ENCODE measurements at places on chromosomes 3 and 15. TPM values are rescaled to one million over a fixed set of nuclear protein-coding genes. Genes with fewer than 3 reads are reported as not detected.

DNA sequence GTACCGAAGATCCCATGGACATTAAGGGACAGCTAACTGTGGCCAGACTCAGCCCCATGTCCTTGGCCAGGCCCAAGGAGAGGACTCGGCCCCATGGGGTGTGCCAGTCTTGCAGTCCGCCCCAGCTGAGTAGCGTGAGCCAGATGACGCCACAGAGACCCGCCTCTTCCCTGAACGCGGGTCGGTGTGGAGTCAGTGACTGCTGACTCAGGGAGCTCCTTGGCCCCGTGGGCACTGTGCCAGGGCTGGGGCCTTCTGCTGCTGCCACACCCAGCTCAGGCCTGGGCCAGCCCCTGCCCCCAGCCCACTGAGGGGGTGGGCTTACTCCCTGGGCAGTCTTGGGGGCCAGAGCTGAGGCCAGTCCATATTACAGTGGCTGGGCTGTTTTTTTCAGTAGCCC is 52.8 kb downstream of the PLXNA1 start:
- peak; percentile 65 for DNase-seq

DNA sequence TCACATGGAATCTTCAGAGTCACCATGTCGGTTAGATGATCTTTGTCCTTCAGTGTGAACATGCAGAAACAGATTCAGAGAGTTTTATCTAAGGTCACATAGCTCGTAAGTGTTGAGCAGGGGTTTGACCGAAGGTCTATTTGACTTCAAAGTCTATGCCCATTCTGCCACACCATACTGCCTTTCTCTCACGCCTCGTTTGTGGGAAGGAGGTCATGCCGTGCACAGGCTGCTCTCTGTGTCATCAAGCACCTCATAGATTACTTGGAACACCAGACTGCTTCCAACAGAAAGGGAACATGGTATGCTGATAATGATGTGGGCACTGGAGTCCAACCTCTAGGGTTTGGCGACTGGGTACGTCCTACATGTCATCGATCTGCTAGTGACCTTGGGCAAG is 128.8 kb downstream of the SV2B start:
- no peak for DNase-seq

The ZIC1 gene
- total RNA-seq = 24.3 TPM

The FAM219B gene
- 65.2 TPM for total RNA-seq

The PSTPIP1 gene
- not detected for total RNA-seq

The STRIT1 gene
- not detected for total RNA-seq
